Neuronal stem cell (in vitro differentiated cells): ENCODE measurements at places on chromosomes 4 and X.

GRCh38 chrX:38893441-38893840 is 92.2 kb downstream of the MID1IP1 start:
- no peak for DNase-seq
- no peak overlapping the region for H3K4me3 ChIP-seq
- no peaks in the 10 kb centered on the region for H3K27me3 ChIP-seq
- no peak overlapping the region for H3K27ac ChIP-seq
- no peaks in the 10 kb centered on the region for H3K36me3 ChIP-seq

- no peaks in the 10 kb centered on the region for H3K27me3 ChIP-seq
- no peaks in the 10 kb centered on the region for H3K4me1 ChIP-seq
- H3K27ac ChIP-seq = no peak overlapping the region
- H3K4me3 ChIP-seq = no peak overlapping the region
Observed at GRCh38 chr4:166903408-166903807, 330.9 kb downstream of the SPOCK3 start.

DNA sequence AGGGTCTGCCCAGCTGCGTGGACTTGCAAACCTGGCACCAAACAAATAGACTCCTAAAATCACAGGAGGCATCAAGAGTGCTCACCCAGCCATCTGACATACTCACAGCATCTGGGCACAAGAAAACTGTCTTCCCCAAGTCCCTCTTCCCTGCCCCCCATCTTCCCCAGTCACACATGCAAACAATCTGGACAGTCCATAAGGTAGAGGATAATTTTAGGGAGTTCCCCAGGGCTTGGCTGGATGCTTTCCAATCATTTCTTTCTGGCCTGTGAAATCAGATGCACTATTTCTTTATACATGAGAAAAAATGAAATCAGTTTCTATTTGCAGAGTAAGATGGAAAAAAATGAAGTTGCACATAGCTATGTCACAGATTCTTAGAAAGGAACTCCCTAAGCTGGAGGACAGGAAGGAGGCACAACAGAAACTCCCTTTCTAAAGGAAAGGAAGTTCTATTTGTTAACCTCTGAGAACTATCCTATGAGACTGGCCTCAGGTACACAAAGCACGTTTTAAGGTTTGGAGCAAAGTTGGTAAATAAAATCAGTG is 342.3 kb downstream of the HNRNPD start:
- H3K27ac ChIP-seq = no peak overlapping the region
- no peaks in the 10 kb centered on the region for H3K36me3 ChIP-seq
- no peak overlapping the region for H3K4me3 ChIP-seq
- no peaks in the 10 kb centered on the region for H3K4me1 ChIP-seq
- DNase-seq = no peak

- H3K27me3 ChIP-seq = no peaks in the 10 kb centered on the region
- no peak for DNase-seq
- H3K4me1 ChIP-seq = peaks cover 2% of the 10 kb centered on the region
- no peak overlapping the region for H3K4me3 ChIP-seq
Observed at GRCh38 chr4:74873545-74874301, 59.2 kb upstream of the PARM1 start.

GRCh38 chr4:101835121-101835904 is 44.8 kb downstream of the BANK1 start:
- H3K4me3 ChIP-seq = no peak overlapping the region
- no peak overlapping the region for H3K27ac ChIP-seq

- H3K4me3 ChIP-seq = no peak overlapping the region
- no peak for DNase-seq
- no peaks in the 10 kb centered on the region for H3K36me3 ChIP-seq
- peaks cover 5% of the 10 kb centered on the region for H3K4me1 ChIP-seq
Observed at GRCh38 chr4:139267301-139267700, 12.7 kb downstream of the MGARP start.

DNA sequence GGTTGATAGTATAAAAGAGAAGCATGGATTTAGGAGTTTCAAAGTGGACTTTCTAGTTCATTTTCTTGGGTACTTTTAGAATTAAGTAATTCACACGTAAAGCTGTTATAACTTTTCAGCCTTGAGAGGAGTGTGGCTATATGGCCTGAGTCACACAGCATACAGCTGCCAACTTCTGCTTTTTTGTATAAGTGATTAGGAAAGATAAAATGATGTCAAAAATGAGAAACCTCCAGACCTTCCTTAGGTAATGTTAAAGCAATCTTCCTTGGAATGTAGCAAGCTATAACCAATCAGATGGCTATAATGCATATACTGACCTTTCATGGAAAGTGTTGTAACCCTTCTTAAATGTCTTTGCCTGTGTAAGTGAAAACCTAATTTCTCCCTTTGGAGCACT is 39.2 kb downstream of the RAB40AL start:
- DNase-seq = no peak
- no peaks in the 10 kb centered on the region for H3K36me3 ChIP-seq
- H3K27me3 ChIP-seq = no peaks in the 10 kb centered on the region
- no peak overlapping the region for H3K27ac ChIP-seq
- H3K4me1 ChIP-seq = no peaks in the 10 kb centered on the region

- no peak overlapping the region for H3K27ac ChIP-seq
- peaks cover 5% of the 10 kb centered on the region for H3K27me3 ChIP-seq
- H3K36me3 ChIP-seq = no peaks in the 10 kb centered on the region
- DNase-seq = no peak
- H3K4me3 ChIP-seq = no peak overlapping the region
Observed at GRCh38 chrX:131199091-131199490, 90.0 kb downstream of the IGSF1 start.

GRCh38 chr4:169437299-169438047 is 166.7 kb upstream of the SH3RF1 start:
- no peaks in the 10 kb centered on the region for H3K36me3 ChIP-seq
- DNase-seq = no peak
- no peak overlapping the region for H3K27ac ChIP-seq
- H3K4me3 ChIP-seq = no peak overlapping the region

DNA sequence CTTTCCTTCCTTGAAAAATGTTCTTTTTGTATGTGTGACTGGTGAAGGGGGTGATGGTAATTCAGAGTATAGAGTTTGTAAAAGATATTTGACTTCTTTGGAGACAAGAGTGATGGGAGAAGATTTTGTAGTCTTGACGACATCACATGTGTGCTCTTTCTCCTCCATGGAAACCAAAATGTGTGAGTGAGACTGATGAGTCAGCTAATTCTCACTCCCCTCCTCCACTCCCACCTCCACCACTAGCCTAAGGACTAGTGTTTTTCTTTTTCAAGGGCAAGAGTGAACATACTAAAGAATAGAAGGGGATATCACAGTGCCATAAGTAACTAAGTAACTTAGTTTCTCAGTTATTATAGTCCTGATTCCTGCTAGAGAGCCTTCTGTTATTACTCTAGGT is 14.0 kb upstream of the DGKK start:
- no peak for DNase-seq
- H3K27ac ChIP-seq = no peak overlapping the region
- no peak overlapping the region for H3K4me3 ChIP-seq
- no peaks in the 10 kb centered on the region for H3K36me3 ChIP-seq
- peaks cover 4% of the 10 kb centered on the region for H3K27me3 ChIP-seq

- DNase-seq = no peak
- H3K36me3 ChIP-seq = no peaks in the 10 kb centered on the region
- H3K27ac ChIP-seq = no peak overlapping the region
- H3K27me3 ChIP-seq = no peaks in the 10 kb centered on the region
Observed at GRCh38 chr4:128560754-128561495, 248.6 kb upstream of the JADE1 start.

DNA sequence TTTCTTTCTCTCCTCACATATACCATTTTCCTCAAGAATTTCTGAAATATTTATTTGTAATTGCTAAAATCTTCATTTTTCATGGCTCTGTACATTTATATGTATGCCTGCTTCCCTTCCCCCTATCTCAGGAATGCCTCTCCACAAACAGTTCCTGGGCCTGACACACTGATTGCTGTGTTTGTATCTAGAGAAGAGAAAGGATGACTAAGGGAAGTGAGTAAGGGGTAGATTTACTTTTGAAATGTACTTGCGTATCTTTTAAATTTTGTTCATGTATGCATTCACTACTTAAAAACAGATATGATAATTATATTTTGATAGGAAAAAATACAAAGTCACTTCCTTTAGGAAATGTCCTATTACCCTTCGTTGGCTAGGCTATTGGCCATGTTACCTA is 790.8 kb downstream of the PCDH18 start:
- no peak overlapping the region for H3K27ac ChIP-seq
- DNase-seq = no peak
- no peaks in the 10 kb centered on the region for H3K4me1 ChIP-seq
- H3K36me3 ChIP-seq = no peaks in the 10 kb centered on the region

DNA sequence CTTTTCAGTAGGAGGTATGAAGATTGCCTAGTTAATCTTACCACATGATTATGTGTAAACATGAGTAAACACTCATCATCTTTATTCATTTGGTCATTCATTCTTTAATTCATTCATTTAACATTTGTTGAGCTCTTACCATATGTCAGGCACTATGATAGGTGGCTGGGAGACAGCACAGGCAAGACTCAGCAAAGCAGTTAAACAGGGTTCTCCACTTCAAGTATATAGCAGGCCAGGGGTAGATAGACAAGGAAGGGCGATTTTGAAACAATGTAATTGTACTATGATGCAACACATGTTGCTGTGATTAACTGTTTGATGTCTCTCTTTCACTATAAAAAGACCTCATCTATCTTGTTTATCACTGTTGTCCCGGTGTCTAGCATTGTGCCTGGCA is 84.3 kb upstream of the GPR101 start:
- H3K27ac ChIP-seq = no peak overlapping the region
- no peaks in the 10 kb centered on the region for H3K4me1 ChIP-seq
- H3K36me3 ChIP-seq = no peaks in the 10 kb centered on the region
- no peak for DNase-seq
- H3K27me3 ChIP-seq = no peaks in the 10 kb centered on the region

- H3K27ac ChIP-seq = no peak overlapping the region
- H3K27me3 ChIP-seq = no peaks in the 10 kb centered on the region
- H3K4me3 ChIP-seq = no peak overlapping the region
- H3K4me1 ChIP-seq = no peaks in the 10 kb centered on the region
- DNase-seq = no peak
- H3K36me3 ChIP-seq = no peaks in the 10 kb centered on the region
Observed at GRCh38 chr4:89298788-89299152, 8.8 kb downstream of the GPRIN3 start.

GRCh38 chr4:96003951-96004740 is 164.3 kb downstream of the PDHA2 start:
- H3K4me3 ChIP-seq = no peak overlapping the region
- no peaks in the 10 kb centered on the region for H3K27me3 ChIP-seq
- no peaks in the 10 kb centered on the region for H3K36me3 ChIP-seq
- H3K4me1 ChIP-seq = peaks cover 5% of the 10 kb centered on the region
- H3K27ac ChIP-seq = peak overlapping the region; percentile 26

GRCh38 chr4:84050015-84050414 is 449.1 kb downstream of the NKX6-1 start:
- no peak overlapping the region for H3K27ac ChIP-seq
- peak; percentile 5 for DNase-seq
- no peaks in the 10 kb centered on the region for H3K27me3 ChIP-seq
- peaks cover 8% of the 10 kb centered on the region for H3K4me1 ChIP-seq
- H3K4me3 ChIP-seq = no peak overlapping the region

- H3K4me3 ChIP-seq = no peak overlapping the region
- H3K27ac ChIP-seq = no peak overlapping the region
- H3K27me3 ChIP-seq = no peaks in the 10 kb centered on the region
- DNase-seq = no peak
Observed at GRCh38 chrX:41759817-41760216, 35.8 kb downstream of the GPR82 start.

DNA sequence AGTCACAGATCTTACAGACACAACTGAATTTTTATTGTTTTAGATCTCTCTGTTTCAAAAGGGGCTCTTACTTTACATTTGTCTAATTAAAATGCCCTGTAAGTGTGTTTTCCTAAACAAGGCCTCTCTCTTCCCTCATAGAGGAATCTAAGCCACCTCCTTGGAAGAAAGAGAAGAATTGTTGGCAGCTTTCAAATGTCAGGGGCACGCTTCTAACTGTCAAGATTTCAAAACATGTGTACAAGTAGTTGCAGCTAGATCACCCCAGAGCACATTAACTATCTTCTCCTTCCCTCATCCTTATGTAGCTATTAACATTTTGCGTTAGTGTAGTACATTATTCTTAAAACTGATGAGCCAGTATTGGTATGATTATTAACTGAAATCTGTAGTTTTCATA is 266.5 kb upstream of the BOD1L1 start:
- peaks cover 1% of the 10 kb centered on the region for H3K36me3 ChIP-seq
- no peaks in the 10 kb centered on the region for H3K27me3 ChIP-seq
- no peak overlapping the region for H3K4me3 ChIP-seq
- no peak for DNase-seq
- H3K27ac ChIP-seq = no peak overlapping the region

- no peak overlapping the region for H3K27ac ChIP-seq
- H3K4me1 ChIP-seq = no peaks in the 10 kb centered on the region
- H3K36me3 ChIP-seq = no peaks in the 10 kb centered on the region
- DNase-seq = no peak
- no peaks in the 10 kb centered on the region for H3K27me3 ChIP-seq
Observed at GRCh38 chrX:73215246-73215645, 595 bp upstream of the NAP1L2 start.

- H3K27ac ChIP-seq = no peak overlapping the region
- DNase-seq = no peak
- no peaks in the 10 kb centered on the region for H3K4me1 ChIP-seq
- H3K27me3 ChIP-seq = peaks cover 7% of the 10 kb centered on the region
Observed at GRCh38 chr4:186299291-186299690, 33.3 kb downstream of the F11 start.

GRCh38 chrX:65127842-65128241 is 151.6 kb upstream of the ZC4H2 start:
- no peak overlapping the region for H3K27ac ChIP-seq
- H3K36me3 ChIP-seq = no peaks in the 10 kb centered on the region
- DNase-seq = no peak
- H3K4me1 ChIP-seq = no peaks in the 10 kb centered on the region
- H3K4me3 ChIP-seq = no peak overlapping the region

GRCh38 chr4:185994750-185995149 is 74.2 kb upstream of the TLR3 start:
- no peak overlapping the region for H3K4me3 ChIP-seq
- DNase-seq = no peak
- no peak overlapping the region for H3K27ac ChIP-seq
- H3K36me3 ChIP-seq = no peaks in the 10 kb centered on the region
- no peaks in the 10 kb centered on the region for H3K27me3 ChIP-seq
- H3K4me1 ChIP-seq = no peaks in the 10 kb centered on the region

GRCh38 chr4:131764730-131765129 is 1384.4 kb upstream of the PCDH10 start:
- H3K4me1 ChIP-seq = no peaks in the 10 kb centered on the region
- H3K27me3 ChIP-seq = no peaks in the 10 kb centered on the region
- no peak for DNase-seq
- H3K4me3 ChIP-seq = peak overlapping the region; percentile 51
